ENCODE measurements at places on chromosomes 12 and 14. TPM values are rescaled to one million over a fixed set of nuclear protein-coding genes. Genes with fewer than 3 reads are reported as not detected.

Gene C12orf54
- not detected for total RNA-seq

Gene SLC35F4
- not detected for total RNA-seq

Gene BEST3
- total RNA-seq = not detected

Gene CCDC175
- total RNA-seq = not detected

Gene TPH2
- total RNA-seq = not detected

Gene GALNT6
- 69.8 TPM for total RNA-seq

Gene BRAP
- 17.2 TPM for total RNA-seq

GRCh38 chr14:98514016-98514415 lies 758.0 kb downstream of the BCL11B start:
- DNase-seq = no peak
- no peaks in the 10 kb centered on the region for H3K4me1 ChIP-seq
- H3K27me3 ChIP-seq = no peaks in the 10 kb centered on the region
- H3K27ac ChIP-seq = no peak overlapping the region

DNA sequence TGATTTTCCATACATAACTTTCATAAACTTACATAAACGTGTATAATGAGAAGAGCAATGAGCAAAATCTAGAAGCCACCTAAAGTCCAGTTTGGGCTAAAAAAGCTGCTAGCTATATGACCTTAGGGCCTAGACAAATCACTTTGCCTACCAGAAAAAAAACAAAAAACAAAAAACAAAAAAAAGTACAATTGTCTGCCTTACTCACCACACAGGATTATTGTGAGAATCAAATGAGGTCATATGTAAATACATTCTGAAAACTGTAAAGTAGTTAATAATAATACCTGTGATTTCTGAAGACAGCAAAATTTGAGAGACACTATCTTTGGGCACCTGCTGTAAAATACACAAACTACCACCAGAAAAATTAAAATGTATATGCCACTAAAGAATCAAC lies 4.2 kb downstream of the ATP2B1 start:
- peaks cover 8% of the 10 kb centered on the region for H3K36me3 ChIP-seq
- peaks cover 72% of the 10 kb centered on the region for H3K4me1 ChIP-seq
- DNase-seq = no peak
- no peak overlapping the region for H3K27ac ChIP-seq
- H3K4me3 ChIP-seq = peak overlapping the region; percentile 28
- H3K27me3 ChIP-seq = no peaks in the 10 kb centered on the region

GRCh38 chr12:63948211-63948610 lies 103.7 kb downstream of the SRGAP1 start:
- no peak overlapping the region for H3K4me3 ChIP-seq
- H3K4me1 ChIP-seq = peaks cover 71% of the 10 kb centered on the region
- peaks cover 31% of the 10 kb centered on the region for H3K36me3 ChIP-seq
- 0 out of 2 replicates have a peak, but pooled peaks cover 2% of the 10 kb centered on the region for H3K27me3 ChIP-seq

- no peak overlapping the region for H3K4me3 ChIP-seq
- DNase-seq = no peak
- no peak overlapping the region for H3K27ac ChIP-seq
These were observed 10.1 kb downstream of the CCDC196 start for GRCh38 chr14:66496188-66496807.

- no peak for DNase-seq
- peaks cover 10% of the 10 kb centered on the region for H3K36me3 ChIP-seq
- H3K4me1 ChIP-seq = peaks cover 32% of the 10 kb centered on the region
These were observed 13.9 kb upstream of the KRR1 start for GRCh38 chr12:75525263-75525662.

DNA sequence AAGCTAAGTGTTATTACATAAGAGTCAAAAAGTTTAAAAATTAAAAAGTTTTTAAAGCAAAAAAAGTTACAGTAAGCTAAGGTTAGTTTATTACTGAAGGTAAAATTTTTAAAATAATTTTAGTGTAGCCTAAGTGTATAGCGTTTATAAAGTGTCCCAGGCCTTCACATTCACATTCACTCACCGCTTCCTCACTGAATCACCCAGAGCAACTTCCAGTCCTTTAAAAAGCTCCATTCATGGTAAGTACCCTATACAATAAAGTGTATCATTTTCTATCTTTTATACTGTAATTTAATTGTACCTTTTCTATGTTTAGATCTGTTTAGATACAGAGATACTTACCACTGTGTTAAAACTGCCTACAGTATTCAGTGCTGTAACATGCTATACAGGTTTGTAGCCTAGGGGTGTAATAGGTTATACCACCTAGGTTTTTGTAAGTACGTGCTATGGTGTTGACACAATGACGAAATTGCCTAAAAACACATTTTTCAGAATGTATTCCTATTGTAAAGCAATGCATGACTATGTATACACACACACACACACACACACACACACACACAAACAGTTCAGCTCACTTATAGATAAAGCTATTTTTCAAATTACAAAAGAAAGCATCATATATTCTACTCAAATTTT lies 3.7 kb downstream of the CLEC14A start:
- peaks cover 16% of the 10 kb centered on the region for H3K4me1 ChIP-seq
- H3K4me3 ChIP-seq = no peak overlapping the region
- no peak overlapping the region for H3K27ac ChIP-seq
- H3K27me3 ChIP-seq = no peaks in the 10 kb centered on the region
- DNase-seq = no peak

- H3K4me1 ChIP-seq = no peaks in the 10 kb centered on the region
- no peaks in the 10 kb centered on the region for H3K36me3 ChIP-seq
- no peak overlapping the region for H3K4me3 ChIP-seq
These were observed 123.7 kb downstream of the KIF21A start for GRCh38 chr12:39319180-39319579.

- no peaks in the 10 kb centered on the region for H3K36me3 ChIP-seq
- H3K27me3 ChIP-seq = peaks cover 2% of the 10 kb centered on the region
- no peak for DNase-seq
- peak overlapping the region; percentile 94 for H3K4me3 ChIP-seq
- peaks cover 50% of the 10 kb centered on the region for H3K4me1 ChIP-seq
These were observed 925 bp downstream of the DICER1 start for GRCh38 chr14:95156161-95157047.

DNA sequence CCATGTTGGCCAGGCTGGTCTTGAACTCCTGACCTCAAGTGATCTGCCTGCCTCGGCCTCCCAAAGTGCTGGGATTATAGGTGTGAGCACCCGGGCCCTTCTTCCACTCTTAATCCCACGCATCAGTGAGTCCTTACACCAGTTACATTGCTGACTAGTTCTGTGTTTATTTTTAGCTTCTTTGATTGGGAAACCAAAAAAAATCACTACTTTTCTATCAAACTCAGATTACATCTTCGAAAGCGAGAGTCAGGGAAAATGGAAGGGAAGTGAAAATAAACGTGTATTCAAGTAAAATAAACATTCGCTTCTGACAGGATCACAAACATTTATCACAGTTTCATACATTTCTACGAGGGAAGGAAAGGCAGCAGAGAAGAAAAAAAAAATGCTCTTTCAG lies 32.2 kb downstream of the FGD6 start:
- H3K27ac ChIP-seq = no peak overlapping the region
- H3K4me3 ChIP-seq = no peak overlapping the region
- no peak for DNase-seq
- no peaks in the 10 kb centered on the region for H3K27me3 ChIP-seq
- H3K4me1 ChIP-seq = peaks cover 13% of the 10 kb centered on the region

- H3K36me3 ChIP-seq = no peaks in the 10 kb centered on the region
- H3K27me3 ChIP-seq = peaks cover 1% of the 10 kb centered on the region
- H3K4me3 ChIP-seq = no peak overlapping the region
- no peak overlapping the region for H3K27ac ChIP-seq
These were observed 15.6 kb downstream of the TPH2 start for GRCh38 chr12:71954083-71954778.

DNA sequence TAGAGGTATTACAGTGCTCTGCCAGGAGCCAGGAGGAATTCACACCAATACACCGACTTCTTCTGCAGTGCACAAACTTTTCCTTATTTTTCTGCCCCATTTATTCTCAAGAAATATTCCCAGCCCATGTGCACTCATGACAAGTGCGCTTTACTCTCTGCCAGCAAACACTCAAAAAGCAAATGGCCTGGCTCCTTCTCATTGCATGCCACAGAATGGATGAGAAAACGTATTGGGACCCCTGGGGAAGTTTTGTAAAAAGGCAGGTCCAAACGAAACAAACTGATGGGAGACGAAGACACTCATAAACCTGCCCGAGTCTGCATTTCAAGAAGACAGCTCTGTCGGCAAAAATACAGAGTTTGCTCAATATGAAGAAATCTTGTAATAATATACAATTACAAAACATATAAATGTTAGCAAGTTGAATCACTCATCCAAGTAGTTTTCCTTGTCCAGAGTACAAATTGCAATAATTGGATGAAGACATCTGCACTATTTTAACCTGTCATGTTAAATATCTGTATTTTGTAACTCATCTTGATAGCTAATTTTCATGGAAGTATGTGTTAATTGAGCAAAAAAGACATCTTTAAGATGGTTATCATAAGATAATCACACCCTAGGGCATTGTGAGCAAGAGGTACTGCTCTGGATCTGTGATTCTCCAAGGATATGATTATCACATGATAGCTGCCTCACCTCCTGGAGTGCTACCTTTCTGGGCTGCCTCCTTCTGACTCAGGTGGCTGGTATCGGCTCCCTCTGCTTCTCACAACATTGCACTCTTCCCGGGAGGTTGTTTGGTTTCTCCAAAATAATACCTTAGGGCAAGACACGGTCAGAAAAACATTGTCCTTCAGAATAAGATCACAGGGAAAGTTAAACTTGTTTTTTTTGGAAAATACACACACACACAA lies 260.8 kb upstream of the G2E3 start:
- DNase-seq = no peak
- no peaks in the 10 kb centered on the region for H3K4me1 ChIP-seq
- H3K4me3 ChIP-seq = no peak overlapping the region
- no peak overlapping the region for H3K27ac ChIP-seq
- H3K36me3 ChIP-seq = no peaks in the 10 kb centered on the region

DNA sequence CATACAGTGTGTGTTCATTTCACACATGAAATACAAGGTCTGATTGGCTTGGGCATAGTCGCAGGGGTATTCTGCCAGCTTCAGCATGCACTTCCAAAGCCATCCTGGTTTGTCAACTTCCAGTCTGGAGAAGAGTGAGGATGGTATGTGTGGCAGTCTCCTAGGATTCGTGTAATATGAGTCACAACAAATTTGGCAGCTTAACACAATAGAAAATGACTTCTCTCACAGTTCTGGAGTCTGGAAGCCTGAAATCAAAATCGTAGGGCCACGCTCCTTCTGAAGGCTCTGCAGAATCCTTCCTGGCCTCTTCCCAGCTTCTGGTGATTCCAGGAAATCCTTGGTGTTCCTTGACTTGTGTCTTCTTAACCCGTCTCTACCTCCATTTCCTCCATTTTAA lies 167.5 kb downstream of the PPM1H start:
- peaks cover 2% of the 10 kb centered on the region for H3K36me3 ChIP-seq
- peak; percentile 36 for DNase-seq
- H3K27me3 ChIP-seq = no peaks in the 10 kb centered on the region
- H3K4me3 ChIP-seq = no peak overlapping the region

- H3K27me3 ChIP-seq = no peaks in the 10 kb centered on the region
- H3K27ac ChIP-seq = no peak overlapping the region
- H3K4me3 ChIP-seq = no peak overlapping the region
- H3K36me3 ChIP-seq = peaks cover 9% of the 10 kb centered on the region
- H3K4me1 ChIP-seq = peaks cover 6% of the 10 kb centered on the region
These were observed 12.0 kb downstream of the NGDN start for GRCh38 chr14:23481362-23481970.

GRCh38 chr12:50400104-50400637 lies 514 bp upstream of the LARP4 start:
- H3K4me3 ChIP-seq = peak overlapping the region; percentile 97
- DNase-seq = no peak
- peaks cover 4% of the 10 kb centered on the region for H3K27me3 ChIP-seq
- H3K27ac ChIP-seq = peak overlapping the region; percentile 97

- no peaks in the 10 kb centered on the region for H3K36me3 ChIP-seq
- peak overlapping the region; percentile 98 for H3K4me3 ChIP-seq
These were observed 1.9 kb downstream of the PRKD1 start for GRCh38 chr14:29925736-29926135.

GRCh38 chr14:22168092-22168955 lies 420.7 kb downstream of the DAD1 start:
- no peak for DNase-seq
- H3K27me3 ChIP-seq = peaks cover 6% of the 10 kb centered on the region
- H3K36me3 ChIP-seq = no peaks in the 10 kb centered on the region
- no peaks in the 10 kb centered on the region for H3K4me1 ChIP-seq
- no peak overlapping the region for H3K4me3 ChIP-seq
- no peak overlapping the region for H3K27ac ChIP-seq

DNA sequence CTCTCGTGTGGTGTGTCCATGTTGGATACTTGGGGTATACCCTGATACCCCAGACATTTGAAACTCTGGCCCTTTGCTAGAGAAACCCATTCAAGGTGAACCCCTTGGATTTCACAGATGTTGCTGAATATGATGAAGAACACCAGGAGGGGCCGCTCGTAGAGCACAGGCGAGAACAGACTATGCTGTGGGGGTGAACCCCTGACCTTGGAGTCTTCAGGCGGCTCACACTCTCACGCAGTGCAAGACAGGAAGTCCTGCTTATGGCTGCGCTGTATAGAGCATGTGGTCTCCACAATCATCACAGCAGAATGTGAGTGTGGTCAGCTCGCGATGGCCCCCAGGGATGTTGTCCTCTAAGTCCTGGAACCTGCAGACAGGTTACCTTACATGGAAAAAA lies 60.4 kb downstream of the SLC15A4 start:
- no peak overlapping the region for H3K4me3 ChIP-seq
- DNase-seq = no peak

DNA sequence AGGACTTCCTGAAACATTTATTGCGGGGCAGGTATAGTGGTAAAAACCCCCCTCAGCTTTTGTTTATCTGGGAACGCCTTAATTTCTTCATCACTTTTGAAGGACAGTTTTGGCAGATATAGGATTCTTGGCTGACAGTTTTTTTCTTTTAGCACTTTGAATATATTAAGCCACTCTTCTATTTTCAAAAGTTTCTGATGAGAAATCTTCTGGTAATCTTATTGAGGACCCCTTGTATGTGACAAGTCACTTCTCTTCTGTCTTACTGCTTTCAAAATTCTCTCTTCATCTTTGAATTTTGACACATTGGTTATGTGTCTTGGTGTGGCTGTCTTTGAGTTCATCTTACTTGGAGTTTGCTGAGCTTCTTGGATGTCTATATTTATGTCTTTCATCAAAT lies 59.1 kb downstream of the ATP23 start:
- H3K27me3 ChIP-seq = peaks cover 8% of the 10 kb centered on the region
- DNase-seq = no peak
- peaks cover 14% of the 10 kb centered on the region for H3K36me3 ChIP-seq
